ENCODE measurements at places on chromosomes 3 and 15. TPM values are rescaled to one million over a fixed set of nuclear protein-coding genes. Genes with fewer than 3 reads are reported as not detected.

DNA sequence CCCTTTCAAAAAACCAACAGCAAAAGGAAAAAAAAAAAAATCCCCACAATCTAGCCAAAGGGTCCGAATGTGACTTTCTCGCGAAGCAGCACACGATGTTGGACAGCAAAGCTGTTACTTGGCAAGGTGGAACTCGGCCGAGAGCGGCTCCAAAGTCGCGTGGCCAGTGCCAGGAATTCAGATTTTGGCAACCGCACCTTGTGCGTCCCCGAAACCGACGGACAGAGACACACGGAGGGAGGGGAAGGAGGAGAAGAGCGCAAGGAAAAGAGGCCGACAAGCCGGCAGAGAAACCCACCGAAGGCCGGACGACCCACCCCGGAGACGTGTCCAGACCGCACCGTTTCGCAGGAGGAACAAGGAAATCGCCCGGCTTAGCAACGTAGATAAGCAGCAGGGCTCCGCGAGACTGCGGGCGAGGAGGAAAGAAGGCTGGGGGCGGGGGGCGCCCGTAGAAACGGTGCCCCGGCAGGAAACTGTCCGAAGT is 517.3 kb downstream of the MECOM start:
- no peak for DNase-seq

GRCh38 chr3:72664184-72664975 is 183.9 kb downstream of the SHQ1 start:
- DNase-seq, result no peak

DNA sequence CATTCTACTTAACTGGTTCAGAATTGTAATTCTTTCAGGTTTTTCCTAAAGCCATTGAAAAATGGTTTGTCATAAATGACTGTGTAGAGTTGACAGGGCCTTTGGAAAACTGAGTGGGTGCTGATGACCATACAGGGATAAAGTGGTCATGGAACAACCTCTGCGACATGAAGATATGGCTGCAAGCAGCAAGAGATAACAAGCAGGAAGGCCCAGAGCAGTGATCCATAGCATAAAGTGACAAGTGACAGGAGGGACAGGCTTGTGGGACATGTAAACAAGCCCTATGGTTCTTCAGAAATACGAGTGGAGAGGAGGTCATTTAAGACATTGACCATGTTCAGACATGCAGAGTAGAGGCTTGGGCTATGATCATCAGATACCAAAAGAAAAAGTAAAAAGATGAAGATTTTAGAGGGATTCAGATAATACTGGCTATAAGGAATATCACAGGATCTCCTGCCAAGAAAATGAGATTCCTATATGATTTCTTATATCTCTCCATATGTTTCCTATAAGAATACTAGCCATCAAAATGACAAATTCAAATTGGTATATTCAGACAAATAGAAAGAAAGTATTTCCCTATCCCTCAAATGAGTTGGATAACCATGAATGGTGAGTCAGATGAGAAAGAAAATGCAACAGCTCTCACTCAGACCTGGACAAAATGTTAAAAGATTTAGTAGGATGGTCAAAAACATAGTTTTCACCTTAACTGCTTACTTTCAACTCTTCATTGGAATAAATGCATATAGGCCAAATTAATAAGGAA is 827.6 kb upstream of the CFAP20DC start:
- DNase-seq, result no peak

Gene SLC12A8
- polyA plus RNA-seq, result 8.3 TPM

GRCh38 chr15:89096664-89097063 is 8.4 kb downstream of the ABHD2 start:
- DNase-seq, result no peak

- DNase-seq, result no peak
These were observed 7.0 kb downstream of the ROPN1 start for GRCh38 chr3:123984957-123985356.

DNA sequence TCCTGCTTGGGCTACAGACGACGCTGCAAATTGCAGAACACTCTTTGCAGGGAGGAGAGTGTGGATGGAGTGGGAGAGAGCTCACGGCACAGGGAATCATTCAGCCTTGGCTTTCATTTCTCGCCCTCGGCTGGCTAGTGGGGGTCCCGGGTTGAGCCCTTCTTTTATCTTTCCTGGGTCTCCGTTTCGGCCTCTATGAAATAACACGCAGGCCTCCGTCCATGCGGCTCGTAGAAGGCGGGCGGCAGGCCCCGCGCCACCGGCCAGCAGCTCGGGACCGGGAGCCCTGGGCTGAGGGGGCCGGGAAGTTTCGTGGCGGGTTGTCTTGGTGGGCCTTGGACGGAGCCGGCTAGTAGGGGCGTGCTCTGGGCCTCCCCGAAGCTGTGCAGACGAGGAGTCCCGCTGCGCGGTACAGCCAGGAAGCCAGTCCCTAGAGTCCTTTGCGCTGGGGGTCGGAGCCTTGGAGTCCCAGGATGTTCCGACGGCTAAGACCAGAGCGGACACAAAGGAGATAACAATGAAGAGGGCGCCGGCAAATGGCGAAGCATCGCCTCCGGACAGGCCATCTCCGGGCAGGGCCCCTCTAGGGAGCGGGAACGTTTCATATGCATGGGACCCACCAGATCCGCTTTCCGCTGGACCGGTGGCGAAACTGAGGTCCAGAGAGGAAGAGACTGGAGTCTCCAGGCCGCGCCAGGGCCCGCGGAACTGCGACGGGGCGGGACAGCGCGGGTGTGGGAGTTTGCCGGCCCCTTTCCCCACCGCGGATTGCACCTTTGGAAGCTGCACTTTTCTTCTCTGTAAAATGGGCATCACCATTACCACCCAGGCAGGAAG is 4.3 kb downstream of the RNU6-1 start:
- no peak for DNase-seq

Gene MUC20
- 16.3 TPM for polyA plus RNA-seq

DNA sequence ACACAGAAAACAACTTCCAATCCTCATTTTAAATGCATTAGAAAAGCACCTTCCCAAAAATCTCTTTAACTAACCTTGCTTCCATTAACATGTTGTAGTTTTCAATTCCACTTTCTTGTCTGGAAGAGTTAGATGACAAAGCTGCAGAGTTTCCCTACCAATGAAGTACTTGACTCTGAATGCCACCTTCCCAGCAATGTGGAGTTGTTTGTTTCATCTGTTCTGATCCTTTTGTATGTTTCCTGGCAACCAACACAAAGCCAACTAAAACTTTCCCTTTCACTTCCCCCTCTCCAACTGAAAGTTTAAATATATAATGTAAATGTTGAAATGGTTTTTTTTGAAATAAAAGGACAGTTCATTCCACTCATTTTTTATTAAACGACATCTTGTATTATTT is at the start of gene WDR49:
WDR49 (minus strand) TSS at position 183 of the 400 bp plus-strand sequence. CDS start 517 bp downstream, outside the sequence.
- DNase-seq, result no peak

Gene TGM4
- 0.03 TPM for polyA plus RNA-seq

Gene OPA1
- polyA plus RNA-seq, result 69.3 TPM

DNA sequence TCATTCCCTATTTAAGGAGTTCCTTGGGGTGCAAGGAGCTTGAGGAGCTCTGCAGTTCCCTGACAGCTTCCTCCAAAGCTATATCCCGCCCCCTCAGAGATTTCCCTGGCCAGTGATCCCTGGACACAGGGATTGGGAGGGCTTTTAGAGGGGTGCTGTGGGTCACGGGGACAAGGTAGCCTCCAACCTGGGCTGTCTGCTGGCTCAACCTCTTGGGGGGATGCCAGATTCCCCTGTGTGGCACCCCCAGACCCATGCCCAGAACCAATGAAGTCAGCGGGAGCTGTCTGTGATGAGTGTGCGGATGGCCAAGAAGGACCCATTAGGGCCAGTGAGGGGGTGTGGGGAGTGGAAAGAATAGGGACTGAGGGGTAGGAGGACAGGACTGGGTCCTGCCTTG is 21.0 kb upstream of the ATP2B2 start:
- no peak for DNase-seq

Gene AGBL1
- 0.26 TPM for polyA plus RNA-seq

GRCh38 chr3:172319595-172319994 is 128.7 kb downstream of the GHSR start:
- DNase-seq, result no peak

GRCh38 chr3:70242297-70242882 is 70.0 kb downstream of the MDFIC2 start:
- no peak for DNase-seq

- no peak for DNase-seq
These were observed 37.6 kb downstream of the ABTB1 start for GRCh38 chr3:127710155-127710941.

Gene LTK
- 1.9 TPM for polyA plus RNA-seq

DNA sequence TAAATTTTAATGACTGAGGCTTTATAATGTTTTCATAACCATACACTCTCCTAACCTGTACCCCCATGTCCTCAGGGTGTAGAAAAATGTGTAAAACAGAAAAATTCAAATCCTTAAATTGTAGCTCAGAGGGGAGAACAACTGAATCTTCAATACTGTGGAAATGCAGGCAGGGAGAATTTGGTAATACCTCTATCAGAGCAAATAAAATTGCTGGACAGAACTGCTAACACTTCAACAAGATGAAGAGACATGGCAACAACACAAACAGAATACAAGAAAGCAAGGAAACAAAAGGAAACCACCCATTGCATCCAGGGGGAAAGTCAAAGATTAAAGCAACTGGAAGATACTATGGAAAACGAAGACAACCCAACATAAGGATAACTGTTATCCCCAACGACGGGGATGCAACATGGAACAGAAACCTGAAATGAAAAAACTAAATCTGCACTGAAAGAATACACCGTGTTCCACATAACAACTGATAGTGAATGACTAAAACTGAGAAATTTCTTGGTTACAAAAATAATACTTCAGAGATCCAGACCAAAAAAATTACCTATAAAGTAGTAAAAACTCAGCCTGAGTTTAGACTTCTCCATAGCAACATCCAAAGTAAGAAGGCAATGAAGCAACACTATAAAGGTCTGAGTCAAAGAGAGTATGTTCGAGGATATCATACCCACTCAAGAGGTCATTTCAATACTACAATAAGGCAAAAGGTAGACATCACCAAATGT is 48.5 kb downstream of the HACD2 start:
- DNase-seq, result no peak

Gene CEMIP
- 3.5 TPM for polyA plus RNA-seq

Gene EIF4A2
- polyA plus RNA-seq, result 781 TPM

- no peak for DNase-seq
These were observed 71.6 kb downstream of the CRYGS start for GRCh38 chr3:186472456-186473008.

- DNase-seq, result no peak
These were observed 10.7 kb downstream of the GORASP1 start for GRCh38 chr3:39096775-39097174.

- no peak for DNase-seq
These were observed 1.9 kb upstream of the LOXL1 start for GRCh38 chr15:73924171-73924921.

Measured in renal cortex interstitium (tissue), 15 donors.